ENCODE measurements at places on chromosomes 3 and 15.

DNA sequence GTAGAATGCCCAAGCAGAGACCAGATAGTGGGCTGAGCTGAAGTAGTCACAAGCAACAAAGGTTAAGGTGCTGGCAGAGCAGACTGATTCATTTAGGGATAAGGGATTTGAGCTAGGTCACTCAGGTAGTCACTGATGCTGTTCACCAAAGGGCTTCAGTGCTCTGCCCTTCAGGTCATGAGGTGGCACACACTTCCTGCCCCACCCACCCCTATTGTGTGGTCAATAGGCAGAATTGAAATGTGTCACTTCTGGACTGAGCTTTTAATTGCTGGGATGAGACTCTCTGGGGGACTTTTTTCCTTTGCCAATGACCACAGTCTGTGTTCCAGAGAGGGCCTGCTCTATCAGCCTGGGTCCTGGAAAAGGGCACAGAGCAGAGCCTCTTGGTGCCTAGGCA, 2.9 kb upstream of the DIS3L start:
- no peak for DNase-seq

DNA sequence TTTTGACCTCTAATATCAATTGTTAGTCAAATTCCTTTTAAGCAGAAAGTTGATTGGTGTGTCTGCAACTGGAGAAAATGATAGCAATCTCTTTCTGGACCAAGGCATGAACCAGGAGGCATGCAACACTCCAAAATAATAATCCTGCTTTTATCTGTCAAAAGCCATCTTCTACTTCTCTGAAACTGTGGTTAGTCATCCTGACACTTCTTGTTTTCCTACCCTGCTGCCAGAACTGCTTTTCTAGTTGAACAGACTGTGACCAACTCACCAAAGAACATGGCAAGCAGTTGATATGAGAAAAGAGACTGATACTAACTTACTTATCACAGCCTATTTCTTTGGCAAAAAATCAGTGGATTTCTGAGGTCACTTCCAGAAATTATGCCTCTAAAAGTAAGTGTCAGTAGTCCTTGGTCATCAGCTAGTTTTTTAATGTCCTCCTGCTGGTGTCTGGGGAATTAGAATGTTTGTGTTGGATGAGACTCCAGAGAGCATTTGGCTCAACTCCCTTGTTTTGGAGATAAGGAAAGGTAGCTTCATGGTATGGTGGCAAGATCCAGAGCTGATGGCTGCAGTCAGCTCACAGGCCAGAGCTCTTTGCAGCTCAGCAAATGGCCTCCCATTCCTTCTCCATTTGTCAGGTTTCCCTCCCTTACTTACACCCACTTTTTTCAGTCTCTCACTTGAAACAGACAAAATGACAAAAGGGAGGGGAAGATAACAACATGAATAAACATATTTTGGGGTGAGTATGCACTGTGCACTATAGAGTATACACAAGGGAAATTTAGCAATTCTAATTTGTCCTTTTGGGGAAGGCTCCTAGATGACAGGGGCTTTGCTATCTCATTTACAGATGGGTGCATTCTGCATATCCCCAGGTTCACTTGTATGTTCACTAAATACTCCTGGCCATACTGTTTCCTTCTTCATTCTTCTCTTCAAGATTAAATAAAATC, 7.0 kb downstream of the CRYGS start:
- DNase-seq: no peak

DNA sequence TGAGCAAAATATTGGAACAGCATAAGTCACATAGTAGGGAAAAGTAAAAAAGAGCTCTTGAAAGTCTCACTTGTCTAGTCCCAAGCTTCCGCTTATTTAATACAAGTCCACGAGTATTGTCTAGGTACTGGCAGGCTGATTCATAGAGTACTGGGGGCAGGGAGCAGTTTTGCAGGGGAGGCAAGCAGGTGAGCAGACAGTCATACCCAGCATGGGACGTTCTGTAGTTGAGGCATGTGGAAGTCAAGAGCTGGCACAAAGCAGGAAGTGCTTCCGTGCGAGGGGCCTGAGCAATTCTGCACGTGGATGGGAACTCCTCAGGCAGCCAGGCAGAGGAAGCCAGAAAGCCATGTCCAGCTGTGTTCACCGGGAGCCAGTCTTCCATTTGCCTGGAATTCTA, 287.6 kb downstream of the EPHB1 start:
- DNase-seq: no peak

DNA sequence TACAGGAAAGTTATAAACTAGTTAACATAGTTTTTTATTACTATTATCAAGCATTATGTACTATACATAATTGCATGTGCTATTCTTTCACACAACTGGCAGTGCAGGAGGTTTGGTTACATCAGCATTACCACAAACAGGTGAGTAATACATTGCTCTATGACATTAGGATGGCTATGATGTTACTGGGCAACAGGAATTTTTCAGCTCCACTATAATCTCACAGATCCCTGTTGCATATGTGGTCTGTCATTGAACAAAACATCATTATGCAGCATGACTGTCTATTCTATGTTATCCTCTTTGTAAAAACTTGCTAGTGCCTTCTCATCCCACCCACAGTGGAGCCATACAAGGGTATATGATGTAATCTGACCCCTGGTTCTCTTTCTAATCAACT, 36.5 kb upstream of the PDZRN3 start:
- no peak for DNase-seq

DNA sequence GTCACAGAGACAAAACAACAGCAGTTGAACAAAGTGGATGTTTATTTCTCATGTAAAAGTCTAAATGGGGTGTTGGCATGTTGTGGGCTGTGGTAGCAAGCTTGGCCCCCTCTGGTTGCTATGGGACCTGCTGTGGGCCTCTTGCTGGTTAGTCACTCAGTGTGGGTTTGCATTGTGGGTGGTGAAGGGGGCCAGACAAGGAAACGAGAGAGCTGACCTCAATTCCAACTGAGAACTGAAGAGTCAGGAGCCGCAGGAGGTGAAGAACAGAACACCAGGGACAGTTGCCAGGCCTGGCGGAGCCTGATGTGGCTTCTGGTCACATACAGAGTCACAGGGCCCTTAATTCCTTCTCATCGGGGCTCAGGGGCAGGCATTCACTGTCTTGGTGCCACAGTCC, 1.9 kb upstream of the ADPGK start:
- DNase-seq: no peak

DNA sequence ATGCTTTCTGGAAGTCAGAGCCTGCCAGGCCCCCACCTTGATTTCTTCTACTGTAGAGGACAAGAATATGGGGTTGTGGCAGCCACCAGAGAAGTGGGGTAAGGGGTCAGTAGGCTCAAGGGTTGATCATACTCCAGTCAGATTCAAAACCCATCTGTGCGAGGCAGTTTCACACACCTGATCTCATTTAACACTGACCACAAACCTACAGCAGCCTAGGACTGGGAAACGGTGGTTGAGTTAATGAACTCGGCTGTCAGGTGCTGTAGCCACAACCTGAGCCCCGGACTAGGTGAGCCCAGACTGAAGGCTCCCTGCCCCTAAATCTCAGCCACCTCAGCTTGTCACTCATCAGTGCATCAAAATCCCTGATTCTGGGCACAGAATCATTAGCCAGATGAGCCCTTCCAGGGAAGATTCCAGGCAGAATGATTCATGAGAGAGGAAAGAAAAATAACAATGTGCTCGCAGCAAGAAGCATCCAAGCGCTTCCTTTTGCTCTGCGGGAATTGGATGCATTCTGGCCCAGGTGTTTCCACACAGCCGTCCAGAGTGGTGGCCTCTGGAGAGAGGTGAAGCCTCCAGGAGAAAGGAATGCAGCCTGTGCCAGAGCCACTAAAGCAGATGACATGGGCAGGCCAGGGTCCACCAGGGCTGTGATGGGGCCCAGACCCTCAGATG, 102.1 kb downstream of the SRGAP3 start:
- no peak for DNase-seq

DNA sequence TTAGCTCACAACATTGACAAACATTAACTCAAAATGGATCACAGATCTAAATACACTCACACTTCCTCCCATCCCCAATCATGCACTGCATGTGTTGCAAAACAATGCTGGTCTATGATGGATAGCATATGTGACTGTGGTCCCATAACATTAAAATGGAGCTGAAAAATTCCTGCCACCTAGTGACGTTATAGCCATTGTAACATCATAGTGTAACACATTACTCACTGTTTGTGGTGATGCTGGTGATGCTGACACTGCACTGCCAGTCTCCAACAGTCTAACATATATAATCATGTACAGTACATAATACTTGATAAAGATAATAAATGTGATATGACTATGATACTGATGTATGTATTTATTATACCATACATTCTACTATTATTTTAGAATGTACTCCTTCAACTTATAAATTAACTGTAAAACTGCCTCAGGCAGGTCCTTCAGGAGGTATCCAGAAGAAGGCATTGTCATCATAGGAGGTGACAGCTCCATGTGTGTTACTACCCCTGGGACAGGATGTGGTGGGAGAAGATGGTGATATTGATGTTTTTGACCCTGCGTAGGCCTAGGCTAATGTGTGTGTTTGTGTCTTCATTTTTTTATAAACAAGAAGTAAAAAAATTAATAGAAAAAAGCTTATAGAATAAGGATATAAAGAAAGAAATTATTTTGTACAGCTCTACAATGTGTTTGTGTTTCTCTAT, 41.3 kb downstream of the TXNRD3 start:
- DNase-seq: no peak

DNA sequence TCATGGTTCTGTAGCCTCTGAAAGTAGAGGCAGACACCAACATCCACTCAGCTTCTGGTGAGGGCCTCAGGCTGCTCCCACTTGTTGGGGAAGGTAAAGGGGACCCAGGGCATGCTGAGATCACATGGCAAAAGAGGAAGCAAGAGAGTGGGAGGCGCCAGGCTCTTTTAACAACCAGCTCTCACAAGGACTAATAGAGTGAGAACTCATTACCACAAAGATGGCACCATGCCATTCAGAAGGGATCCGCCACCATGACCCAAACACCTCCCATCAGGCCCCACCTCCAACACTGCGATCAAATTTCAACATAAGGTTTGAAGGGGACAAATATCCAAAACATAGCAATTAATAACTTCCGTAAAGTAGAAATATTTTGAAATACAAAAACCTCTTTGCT, 192.3 kb downstream of the OCA2 start:
- DNase-seq: no peak

DNA sequence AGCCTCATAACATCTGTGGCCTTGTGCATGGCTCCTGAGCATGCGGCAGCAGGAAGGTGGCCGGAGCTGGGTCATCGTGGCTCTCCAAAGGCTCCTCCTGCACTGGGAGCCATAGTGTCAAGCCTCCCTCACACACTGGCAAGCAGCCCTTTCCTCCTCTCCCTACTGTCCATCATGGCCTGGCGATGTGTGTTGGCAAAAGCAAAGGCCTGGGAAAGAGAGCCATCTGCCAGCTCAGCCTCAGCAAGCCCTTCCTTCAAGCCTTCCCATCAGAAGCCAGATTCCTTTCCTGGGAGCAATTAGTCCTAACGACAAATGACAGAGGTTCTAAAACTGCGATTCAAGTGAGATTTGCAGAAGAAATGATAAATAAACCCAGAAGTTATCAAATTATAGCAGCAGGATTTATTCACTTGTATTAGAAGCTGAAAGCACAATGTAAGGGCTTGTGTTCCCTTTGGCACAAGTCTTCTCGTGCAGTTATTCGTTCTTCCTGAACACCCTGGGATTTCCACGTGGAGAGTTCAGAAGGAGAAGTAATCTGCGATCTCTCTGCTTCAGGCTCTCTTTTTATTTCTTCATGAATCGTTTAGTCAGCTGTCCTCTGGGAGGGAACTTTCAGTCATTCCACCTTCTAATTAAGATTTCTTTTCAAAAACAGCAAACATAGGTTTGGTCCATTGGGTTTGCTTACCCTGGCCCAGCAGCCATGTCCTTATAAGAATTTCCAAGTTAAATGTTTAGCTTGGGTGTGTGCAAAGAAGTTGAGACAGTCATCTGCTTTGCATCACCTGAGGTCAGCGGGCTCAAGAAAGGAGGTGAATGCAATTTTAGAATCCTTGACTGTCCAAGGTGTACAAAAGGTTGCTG, 110.3 kb upstream of the TMC3 start:
- DNase-seq: no peak

DNA sequence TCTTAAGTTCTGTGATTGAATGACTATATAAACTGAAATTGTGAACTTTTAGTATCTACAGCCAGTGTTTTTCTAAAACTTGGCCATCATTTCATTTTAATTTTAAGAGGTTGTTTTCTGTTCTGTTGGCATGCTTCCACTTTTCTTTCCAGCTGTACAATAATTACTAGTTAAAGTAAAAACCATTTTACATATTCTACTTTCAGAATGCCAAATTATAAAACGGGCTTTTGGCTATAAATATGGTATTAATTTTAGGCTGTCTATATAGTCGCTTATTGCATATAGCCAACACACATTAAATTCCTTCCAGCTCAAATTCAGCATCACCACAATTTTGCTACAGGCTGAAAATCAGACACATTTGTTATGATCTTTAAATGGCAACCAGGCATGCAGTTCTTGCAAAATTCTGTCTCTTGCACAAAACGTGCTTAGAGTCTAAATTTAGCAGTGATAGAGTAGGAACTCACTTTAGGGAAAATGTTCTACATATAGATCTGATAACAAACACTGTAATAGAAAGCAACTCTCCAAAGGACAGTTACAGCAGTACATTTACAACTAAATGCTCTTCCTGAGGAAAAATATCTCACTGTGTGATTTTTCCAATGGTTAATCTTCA, 81.1 kb downstream of the BTD start:
- no peak for DNase-seq

Measured in NCI-H2081 treated with DMSO at 0.1 percent for 48 hours (cell line).